Lower leg skin (tissue), 4 donors: ENCODE measurements at places on chromosomes 2 and 18. TPM values are rescaled to one million over a fixed set of nuclear protein-coding genes. Genes with fewer than 3 reads are reported as not detected.

DNA sequence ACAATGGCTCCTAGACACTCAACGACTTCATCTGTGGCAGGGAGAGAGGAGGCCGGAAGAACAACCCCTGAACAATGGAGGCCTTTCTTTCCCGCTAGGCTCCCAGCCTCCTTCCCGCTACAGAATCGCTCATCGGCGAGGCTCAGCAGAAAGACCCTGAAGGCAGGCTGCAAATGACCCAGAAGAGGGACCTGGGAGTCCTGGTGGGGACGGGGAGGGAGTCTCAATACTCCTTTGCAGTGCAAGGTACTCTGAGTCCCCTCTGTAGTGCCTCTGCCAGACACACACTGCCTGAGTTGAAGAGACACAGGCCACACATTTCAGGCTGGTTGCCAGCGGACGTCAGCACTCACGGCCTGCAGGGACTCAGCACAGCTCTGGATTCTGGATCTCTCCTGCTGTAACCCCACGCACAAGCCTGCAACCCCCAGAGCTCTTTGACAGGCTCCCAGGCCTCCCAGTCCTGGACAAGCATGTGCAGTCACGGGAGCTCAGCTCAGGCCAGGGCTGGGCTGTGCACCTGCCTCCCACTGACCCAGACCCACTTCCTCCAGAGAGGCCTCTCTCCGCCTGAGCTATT, 6.1 kb downstream of the GPR17 start:
- no peak for DNase-seq

DNA sequence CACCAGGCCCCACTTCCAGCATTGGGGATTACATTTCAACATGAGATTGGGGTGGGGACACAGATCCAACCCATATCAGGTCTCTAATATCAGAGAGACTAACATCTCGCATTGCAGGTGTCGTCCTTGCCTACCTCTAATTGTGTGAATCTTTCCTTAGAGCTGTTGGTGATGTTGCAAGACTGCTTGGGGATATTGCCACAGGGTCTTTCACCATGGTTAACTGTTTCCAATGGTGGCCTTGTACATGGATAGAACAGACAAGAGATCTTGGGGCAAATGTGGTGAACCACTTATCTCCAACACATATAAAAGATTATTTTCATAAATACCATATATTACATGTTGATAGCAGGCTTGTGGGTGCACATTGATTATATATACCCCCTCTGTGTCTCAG, 270.3 kb upstream of the LINC00305 start:
- no peak for DNase-seq

GRCh38 chr2:71064110-71064611, 4.3 kb upstream of the NAGK start:
- DNase-seq = no peak

DNA sequence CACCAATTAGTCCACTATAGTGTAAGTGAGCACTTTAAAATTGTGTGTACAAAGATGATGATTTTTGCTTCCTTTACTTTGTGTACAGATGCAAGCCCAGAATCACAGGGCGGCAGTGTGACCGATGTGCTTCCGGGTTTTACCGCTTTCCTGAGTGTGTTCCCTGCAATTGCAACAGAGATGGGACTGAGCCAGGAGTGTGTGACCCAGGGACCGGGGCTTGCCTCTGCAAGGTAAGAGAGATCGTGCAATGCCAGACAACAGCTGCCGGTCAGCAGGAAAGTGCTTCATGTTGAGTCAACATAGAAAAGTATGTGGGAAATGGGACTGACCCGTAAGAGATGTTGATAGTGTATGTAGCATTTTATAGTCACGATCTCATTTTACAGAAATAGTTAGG, 156.8 kb upstream of the TTC39C start:
- DNase-seq = no peak

- peak; percentile 34 for DNase-seq
Measured at GRCh38 chr2:233708942-233709341, 3.8 kb upstream of the UGT1A5 start.

DNA sequence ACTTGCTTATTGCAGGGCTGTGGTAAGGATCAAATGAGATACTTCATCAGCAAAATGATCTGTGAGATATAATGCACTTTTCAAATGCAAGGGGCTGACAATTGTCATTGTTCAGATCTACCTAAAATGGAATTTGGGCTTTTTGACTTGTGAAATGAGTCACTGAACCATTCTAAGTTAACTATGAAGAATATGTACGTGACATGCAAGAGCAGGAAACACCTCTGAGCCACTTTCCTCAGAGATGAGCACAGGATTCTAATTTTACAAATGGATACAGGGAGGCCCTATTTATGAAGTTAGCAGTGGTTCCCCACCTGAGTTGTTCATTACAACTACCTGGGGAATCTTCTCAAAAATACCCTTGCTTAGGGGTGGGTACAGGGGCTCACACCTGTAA, 26.7 kb downstream of the CTLA4 start:
- DNase-seq = no peak

DNA sequence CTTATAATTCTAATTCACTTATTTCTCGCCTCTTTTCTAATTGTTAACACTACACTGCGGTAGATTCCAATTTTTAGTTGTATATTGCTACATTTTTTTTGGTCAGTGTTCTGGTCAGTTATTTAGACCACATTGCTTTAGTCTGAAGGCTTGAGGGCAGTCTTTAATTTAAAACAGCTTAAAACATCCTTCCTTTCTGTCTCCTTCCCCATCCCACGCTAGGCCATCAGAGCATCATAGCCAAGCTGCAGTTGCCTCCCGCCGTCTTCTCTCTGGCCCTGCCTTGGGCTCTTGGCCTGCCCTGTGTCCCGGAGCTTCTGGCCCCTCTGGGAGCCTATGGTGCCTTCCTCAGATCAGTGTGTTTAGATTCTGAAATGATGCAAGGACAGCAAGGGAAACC, 52.6 kb upstream of the GLI2 start:
- DNase-seq = no peak

GRCh38 chr2:26704441-26704977, 12.0 kb downstream of the KCNK3 start:
- DNase-seq = no peak

- DNase-seq = no peak
Measured at GRCh38 chr18:74604774-74605173, 7.1 kb downstream of the ZNF407 start.

SKA1 gene
- total RNA-seq = 0.46 TPM

C18orf32 gene
- 36.5 TPM for total RNA-seq

GLI2 gene
- total RNA-seq = 1.3 TPM

C2orf72 gene
- total RNA-seq = 7.3 TPM

ARHGEF4 gene
- total RNA-seq = 133 TPM

TDRD15 gene
- not detected for total RNA-seq

TTN gene
- 0.25 TPM for total RNA-seq

MAP3K2 gene
- 58.9 TPM for total RNA-seq
